Large intestine (tissue), 12 donors: ENCODE measurements at places on chromosomes 4 and X. TPM values are rescaled to one million over a fixed set of nuclear protein-coding genes. Genes with fewer than 3 reads are reported as not detected.
A peak's percentile ranks its signal among the peaks of the same experiment; 100 is the strongest.

DNA sequence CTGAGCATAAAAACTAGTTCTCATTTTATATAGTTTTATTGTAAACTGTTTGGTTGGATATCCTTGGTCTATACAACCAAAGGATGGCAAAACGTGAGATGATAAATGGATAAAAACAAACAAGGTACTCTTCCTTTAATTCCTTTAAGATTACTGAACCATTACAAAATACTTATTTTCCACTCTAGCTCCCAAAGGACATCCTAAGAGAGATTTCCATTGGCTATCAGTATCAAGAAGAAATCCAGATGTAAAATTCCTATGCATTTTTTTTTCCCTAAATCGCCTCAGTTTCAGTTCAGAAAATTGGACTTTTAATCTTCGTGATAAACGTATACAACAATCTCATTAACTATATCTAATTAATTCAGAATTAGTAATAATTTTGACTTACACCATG is 2.3 kb downstream of the FBXL5 start:
- DNase-seq = no peak

- peak; percentile 19 for DNase-seq
Measured at GRCh38 chrX:100731441-100732281, at the start of gene SYTL4. TSS of gene SYTL4 (minus strand) at chrX:100732121. CDS start at chrX:100702037, 30,084 bp downstream.

RASL11B gene
- 2.1 TPM for polyA plus RNA-seq

XPNPEP2 gene
- 353 TPM for polyA plus RNA-seq

ZCCHC12 gene
- 9.1 TPM for polyA plus RNA-seq

PPP4R3C gene
- not detected for polyA plus RNA-seq

LIMCH1 gene
- 18.6 TPM for polyA plus RNA-seq

CPE gene
- polyA plus RNA-seq = 162 TPM

PRRG3 gene
- polyA plus RNA-seq = 2.1 TPM
